Glomerular endothelial cell (primary cell): ENCODE measurements at places on chromosomes 7 and 10.

DNA sequence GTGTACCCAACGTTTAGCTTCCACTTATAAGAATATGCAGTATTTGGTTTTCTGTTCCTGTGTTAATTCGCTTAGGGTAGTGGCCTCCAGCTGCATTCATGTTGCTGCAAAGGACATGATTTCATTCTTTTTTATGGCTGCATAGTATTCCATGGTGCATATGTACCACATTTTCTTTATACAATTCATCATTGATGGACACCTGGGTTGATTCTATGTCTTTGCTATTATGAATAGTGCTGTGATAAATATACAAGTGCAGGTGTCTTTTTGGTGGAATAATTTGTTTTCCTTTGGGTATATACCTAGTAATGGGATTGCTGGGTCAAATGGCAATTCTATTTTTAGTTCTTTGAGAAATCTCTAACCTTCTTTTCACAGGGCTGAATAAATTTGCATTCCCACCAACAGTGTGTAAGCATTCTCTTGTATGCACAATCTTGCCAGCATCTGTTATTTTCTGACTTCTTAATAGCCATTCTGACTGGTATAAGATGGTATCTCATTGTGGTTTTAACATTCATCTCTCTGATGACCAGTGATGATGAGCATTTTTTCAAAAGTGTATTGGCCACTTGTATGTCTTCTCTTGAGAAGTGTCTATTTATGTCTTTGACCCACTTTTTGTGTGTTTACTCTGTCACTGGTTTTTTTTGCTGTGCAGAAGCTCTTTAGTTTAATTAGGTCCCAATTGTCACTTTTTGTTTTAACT lies 72.5 kb upstream of the CC2D2B start:
- no peak for DNase-seq

GRCh38 chr7:66502230-66503035 lies 126.2 kb upstream of the KCTD7 start:
- no peak for DNase-seq

- no peak for DNase-seq
Measured at GRCh38 chr10:43739161-43739560, 90.5 kb upstream of the ZNF32 start.

DNA sequence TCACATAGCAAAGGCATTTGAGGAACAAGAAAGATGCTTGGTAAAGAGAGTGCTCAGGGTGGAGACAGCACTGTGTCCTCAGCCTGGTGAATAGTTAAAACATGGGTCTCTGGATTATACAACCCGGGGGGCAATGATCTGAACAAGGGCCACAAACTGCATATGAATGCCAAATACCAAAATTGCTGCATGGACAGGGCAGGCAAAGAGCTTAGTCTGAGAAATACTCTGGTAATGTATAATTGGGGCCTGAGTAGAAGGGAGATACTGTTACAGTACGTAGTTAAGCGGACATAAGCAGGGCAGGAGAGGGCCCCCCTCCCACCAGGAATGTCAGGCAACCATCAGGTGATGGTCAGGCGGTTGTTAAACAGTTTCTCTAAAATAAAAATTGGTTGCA lies 99.3 kb upstream of the CDK1 start:
- no peak for DNase-seq

DNA sequence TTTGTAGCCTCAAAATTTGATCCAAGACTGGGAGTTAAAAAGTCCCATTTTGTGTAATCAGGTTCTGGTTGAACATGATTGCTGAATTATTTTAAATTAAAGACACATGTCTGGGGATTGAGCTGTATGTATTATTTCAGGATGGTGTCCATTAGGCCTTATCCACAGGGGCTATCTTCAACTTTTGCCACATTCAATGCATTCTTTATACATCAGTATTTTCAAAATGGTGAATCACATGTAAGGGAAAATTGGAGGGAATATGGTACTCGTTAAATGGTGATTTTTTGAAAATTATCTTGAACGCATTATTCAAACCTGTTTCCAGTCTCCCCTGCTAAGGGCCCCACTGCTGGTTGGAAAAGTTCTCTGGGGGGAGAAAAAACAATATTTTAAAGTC lies 367.7 kb upstream of the NPVF start:
- no peak for DNase-seq
